ENCODE measurements at places on chromosomes 13 and 19. TPM values are rescaled to one million over a fixed set of nuclear protein-coding genes. Genes with fewer than 3 reads are reported as not detected.

GRCh38 chr13:67004511-67004910, 225.6 kb downstream of the PCDH9 start:
- no peaks in the 10 kb centered on the region for H3K36me3 ChIP-seq
- H3K27ac ChIP-seq = no peak overlapping the region
- no peaks in the 10 kb centered on the region for H3K4me1 ChIP-seq
- H3K4me3 ChIP-seq = no peak overlapping the region
- no peak for DNase-seq

DNA sequence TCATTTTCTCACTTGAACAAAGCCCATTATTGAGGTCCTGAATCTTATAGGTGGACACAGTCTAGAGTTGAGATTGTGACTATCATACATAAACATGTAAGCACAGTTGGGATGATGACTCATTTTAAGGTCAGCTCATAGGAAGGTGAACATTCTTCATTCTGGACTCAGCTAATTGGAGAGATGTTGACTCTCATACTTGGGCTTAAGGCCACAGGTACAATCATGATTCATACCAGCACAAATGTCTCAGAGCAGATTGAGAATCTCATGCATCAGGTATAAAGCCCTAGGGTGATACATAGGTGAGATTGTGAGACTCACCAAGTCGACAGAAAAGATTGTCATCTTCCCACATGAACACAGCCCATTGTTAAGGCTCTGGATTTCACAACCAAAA, 62.3 kb upstream of the ZNF724 start:
- H3K27me3 ChIP-seq = no peaks in the 10 kb centered on the region
- H3K4me1 ChIP-seq = no peaks in the 10 kb centered on the region
- peaks cover 4% of the 10 kb centered on the region for H3K36me3 ChIP-seq
- H3K4me3 ChIP-seq = no peak overlapping the region
- no peak for DNase-seq

DNA sequence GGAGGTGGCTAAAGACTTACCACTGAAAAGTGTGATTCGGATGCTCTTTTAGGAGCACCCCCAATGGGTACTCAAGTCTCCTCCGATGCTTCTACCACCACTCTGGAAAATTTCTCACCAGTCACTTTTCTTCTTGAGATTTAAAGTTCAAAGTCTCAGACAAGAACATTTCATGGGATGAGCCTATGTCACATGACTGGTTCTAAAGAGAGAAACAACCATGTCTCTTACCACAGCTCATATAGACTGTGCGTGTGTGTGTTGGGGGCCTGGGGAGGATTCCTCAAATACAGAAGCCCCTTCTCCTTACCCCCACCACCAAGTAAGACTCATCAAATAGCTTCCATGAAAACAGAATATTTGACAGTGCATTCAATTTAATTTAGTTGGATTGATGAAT, 181.7 kb upstream of the MIR17HG start:
- peaks cover 9% of the 10 kb centered on the region for H3K4me1 ChIP-seq
- no peaks in the 10 kb centered on the region for H3K36me3 ChIP-seq
- no peak overlapping the region for H3K27ac ChIP-seq
- H3K27me3 ChIP-seq = no peaks in the 10 kb centered on the region
- no peak overlapping the region for H3K4me3 ChIP-seq

DNA sequence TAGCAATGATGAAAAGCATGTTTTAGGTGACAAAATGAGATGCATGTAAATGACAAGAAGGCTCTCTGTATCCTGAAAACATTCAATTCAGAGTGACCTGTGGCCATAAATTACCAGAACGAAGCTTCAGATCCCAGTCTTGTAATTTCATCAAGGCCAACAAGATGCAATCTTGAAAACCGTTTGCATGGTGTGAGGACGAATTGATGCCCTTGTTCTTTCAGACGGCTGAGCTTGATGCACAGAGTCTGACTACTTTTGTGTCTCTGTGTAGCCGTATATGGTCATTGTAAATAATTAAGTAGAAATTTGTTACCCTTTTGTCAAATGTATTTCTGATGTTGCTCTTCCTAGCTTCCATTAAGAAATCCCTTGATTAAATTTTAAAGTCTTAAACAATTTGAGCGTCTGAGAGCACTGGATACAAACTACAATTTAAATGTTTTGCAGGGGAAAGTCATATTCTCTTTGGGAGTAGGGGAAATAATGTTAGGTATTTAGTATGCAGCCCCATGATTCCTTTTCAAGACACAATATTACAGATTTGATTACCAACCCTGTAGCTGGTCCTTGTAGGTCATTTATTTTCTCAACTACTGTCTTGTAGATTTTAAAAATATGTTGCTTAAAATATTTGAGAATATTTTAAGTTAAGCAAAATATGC, 125.8 kb upstream of the PCDH9 start:
- no peak overlapping the region for H3K4me3 ChIP-seq
- no peak overlapping the region for H3K27ac ChIP-seq
- no peaks in the 10 kb centered on the region for H3K27me3 ChIP-seq
- no peaks in the 10 kb centered on the region for H3K36me3 ChIP-seq
- DNase-seq = no peak

GRCh38 chr19:8835877-8836276, 3.7 kb downstream of the MBD3L1 start:
- peaks cover 3% of the 10 kb centered on the region for H3K27me3 ChIP-seq
- no peak for DNase-seq
- H3K27ac ChIP-seq = no peak overlapping the region

- DNase-seq = no peak
- no peak overlapping the region for H3K27ac ChIP-seq
- H3K36me3 ChIP-seq = no peaks in the 10 kb centered on the region
- peak overlapping the region; percentile 56 for H3K4me3 ChIP-seq
These were observed 1.2 kb downstream of the KL start for GRCh38 chr13:33017323-33017929.

- H3K36me3 ChIP-seq = peaks cover 11% of the 10 kb centered on the region
- DNase-seq = peak; percentile 94
- peaks cover 5% of the 10 kb centered on the region for H3K4me1 ChIP-seq
- H3K27ac ChIP-seq = peak within 1 kb of the TSS; percentile 96
- peaks cover 5% of the 10 kb centered on the region for H3K27me3 ChIP-seq
These were observed at the start of gene ZNF285 for GRCh38 chr19:44401139-44402115. TSS of gene ZNF285 (minus strand) at chr19:44401608. CDS start at chr19:44397213, 4,395 bp downstream.

GRCh38 chr19:34832581-34833112, 59.6 kb upstream of the ZNF599 start:
- H3K36me3 ChIP-seq = no peaks in the 10 kb centered on the region
- no peaks in the 10 kb centered on the region for H3K4me1 ChIP-seq
- peaks cover 7% of the 10 kb centered on the region for H3K27me3 ChIP-seq
- DNase-seq = no peak
- H3K27ac ChIP-seq = no peak overlapping the region
- H3K4me3 ChIP-seq = no peak overlapping the region

- no peak overlapping the region for H3K27ac ChIP-seq
- no peaks in the 10 kb centered on the region for H3K4me1 ChIP-seq
- H3K27me3 ChIP-seq = no peaks in the 10 kb centered on the region
These were observed 2411.1 kb downstream of the PCDH9 start for GRCh38 chr13:64819081-64819480.

Gene NTF4
- 1.5 TPM for total RNA-seq

Measured in progenitor cell of endocrine pancreas (in vitro differentiated cells).